ENCODE measurements at places on chromosomes 2 and 18.
A peak's percentile ranks its signal among the peaks of the same experiment; 100 is the strongest.

DNA sequence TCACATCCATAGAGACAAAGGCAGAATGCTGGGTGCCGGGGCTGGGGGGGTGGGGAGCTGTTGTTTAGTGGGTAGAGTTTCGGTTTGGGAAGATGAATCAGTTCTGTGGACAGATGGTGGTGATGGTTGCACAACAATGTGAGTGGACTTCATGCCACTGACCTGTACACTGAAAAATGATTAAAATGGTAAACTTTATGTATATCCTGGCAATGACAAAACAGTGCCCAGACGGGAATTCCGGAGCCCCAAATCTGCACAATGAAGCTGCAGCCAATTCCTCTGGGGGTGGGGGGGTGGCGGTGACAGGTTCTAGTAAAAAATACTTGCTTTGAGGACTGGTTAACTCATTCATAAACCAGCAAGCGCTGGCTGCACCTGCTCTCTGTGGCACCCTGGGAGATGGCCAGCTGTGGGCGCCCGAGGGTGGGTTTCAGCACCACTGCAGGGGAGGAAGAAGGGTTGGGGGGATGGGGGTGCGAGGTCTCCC, 81.8 kb upstream of the HPCAL1 start:
- DNase-seq = peak; percentile 59

DNA sequence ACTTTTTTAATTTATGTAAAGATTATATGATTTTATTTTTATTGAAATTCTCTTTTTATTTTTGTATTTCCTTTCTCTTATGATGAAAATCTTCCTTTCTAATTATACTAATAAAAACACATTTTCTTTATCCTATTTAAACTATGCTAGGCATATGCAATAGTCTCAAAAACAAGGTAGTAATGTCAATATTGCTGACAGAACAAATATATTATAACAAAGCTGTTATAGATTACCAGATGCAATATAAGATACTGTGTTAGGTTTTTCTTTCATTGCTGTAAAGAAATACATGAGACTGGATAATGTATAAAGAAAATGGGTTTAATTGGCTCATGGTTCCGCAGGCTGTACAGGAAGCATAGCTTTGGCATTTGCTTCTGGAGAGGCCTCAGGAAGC, 631.2 kb upstream of the SOX11 start:
- DNase-seq = no peak

GRCh38 chr2:105739426-105739825, 5.3 kb upstream of the NCK2 start:
- DNase-seq = no peak

GRCh38 chr18:23357996-23358594, 95.0 kb upstream of the RIOK3 start:
- no peak for DNase-seq

- no peak for DNase-seq
Observed at GRCh38 chr18:23825496-23825895, 136.2 kb downstream of the LAMA3 start.
